ENCODE measurements at places on chromosomes 12 and 14. TPM values are rescaled to one million over a fixed set of nuclear protein-coding genes. Genes with fewer than 3 reads are reported as not detected.

DNA sequence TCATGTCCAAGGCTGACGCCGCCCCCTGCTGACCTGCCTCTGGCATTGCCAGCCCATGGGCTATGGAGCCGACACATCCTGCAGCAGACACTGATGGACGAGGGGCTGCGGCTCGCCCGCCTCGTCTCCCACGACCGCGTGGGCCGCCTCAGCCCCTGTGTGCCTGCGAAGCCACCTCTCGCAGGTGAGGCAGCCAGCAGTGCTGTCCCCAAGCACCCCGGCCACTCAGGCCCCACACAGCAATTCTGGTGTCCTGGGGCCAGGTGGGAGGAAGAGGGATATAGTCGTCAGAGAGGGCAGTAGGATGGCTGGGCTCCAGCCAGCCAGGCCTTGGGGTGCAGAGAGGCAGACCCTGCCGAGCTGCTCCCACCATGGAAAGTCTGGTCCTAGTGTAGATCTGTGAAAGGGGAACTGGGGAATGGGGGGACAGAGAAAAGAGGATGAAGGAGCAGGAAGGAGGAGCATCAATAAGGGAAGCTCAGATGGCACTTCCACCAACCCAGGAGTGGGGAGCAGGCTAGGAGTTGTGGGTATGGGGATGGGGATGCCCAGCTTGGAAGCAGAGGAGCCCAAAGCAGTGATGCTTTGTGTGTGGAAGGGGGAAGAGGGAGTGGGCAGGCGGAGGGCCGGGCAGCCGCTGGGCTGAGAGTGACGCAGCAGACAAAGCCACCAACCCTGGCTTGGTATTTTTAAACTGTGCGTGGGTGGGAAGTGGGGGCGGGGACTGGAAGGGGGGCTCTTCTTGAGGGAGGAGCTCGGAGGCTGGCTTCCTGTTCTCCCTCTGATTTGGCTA, 4.7 kb downstream of the NAB2 start:
- H3K27ac ChIP-seq = peak overlapping the region; percentile 93
- H3K36me3 ChIP-seq = peaks cover 65% of the 10 kb centered on the region
- peak overlapping the region; percentile 83 for H3K4me3 ChIP-seq
- DNase-seq = peak; percentile 34
- H3K4me1 ChIP-seq = peaks cover 68% of the 10 kb centered on the region

- H3K4me1 ChIP-seq = no peaks in the 10 kb centered on the region
- no peak overlapping the region for H3K4me3 ChIP-seq
- DNase-seq = no peak
- H3K27me3 ChIP-seq = peaks cover 8% of the 10 kb centered on the region
These were observed 18.0 kb downstream of the ACACB start for GRCh38 chr12:109134186-109134917.

The CSAD gene
- 21.7 TPM for total RNA-seq

The RTN1 gene
- total RNA-seq = not detected

GRCh38 chr14:55814064-55814463, 234.1 kb downstream of the KTN1 start:
- H3K27ac ChIP-seq = peak overlapping the region; percentile 50
- peaks cover 39% of the 10 kb centered on the region for H3K36me3 ChIP-seq
- no peaks in the 10 kb centered on the region for H3K27me3 ChIP-seq
- H3K4me1 ChIP-seq = peaks cover 38% of the 10 kb centered on the region
- peak overlapping the region; percentile 23 for H3K4me3 ChIP-seq

The SERPINA5 gene
- not detected for total RNA-seq

DNA sequence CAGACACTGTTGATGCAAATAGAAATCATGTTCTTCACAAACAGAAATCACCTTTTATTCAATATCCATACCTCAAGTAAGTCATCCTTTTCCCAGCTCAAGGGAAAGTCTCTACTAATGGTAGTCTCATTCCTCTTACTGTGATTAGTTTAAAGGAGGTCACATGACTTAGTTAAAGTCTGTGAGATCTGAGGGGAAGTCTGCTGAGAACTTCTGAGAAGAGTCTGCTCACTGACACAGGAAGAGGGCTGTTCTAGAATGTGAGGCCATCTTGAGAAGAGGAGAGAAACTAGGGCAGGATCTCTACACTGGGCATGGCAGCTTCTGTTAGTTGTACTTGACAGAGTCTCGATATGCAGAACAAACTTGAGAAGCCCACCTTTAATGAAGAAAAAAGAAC, 146.8 kb downstream of the C12orf42 start:
- DNase-seq = no peak
- H3K27ac ChIP-seq = no peak overlapping the region
- peaks cover 3% of the 10 kb centered on the region for H3K27me3 ChIP-seq
- peak overlapping the region; percentile 39 for H3K4me3 ChIP-seq
- peaks cover 3% of the 10 kb centered on the region for H3K36me3 ChIP-seq

The LAG3 gene
- 268 TPM for total RNA-seq

GRCh38 chr12:89166525-89166934, 185.8 kb downstream of the DUSP6 start:
- DNase-seq = no peak
- peaks cover 9% of the 10 kb centered on the region for H3K36me3 ChIP-seq
- peak overlapping the region; percentile 30 for H3K27ac ChIP-seq
- H3K4me3 ChIP-seq = no peak overlapping the region
- H3K4me1 ChIP-seq = peaks cover 39% of the 10 kb centered on the region

- no peak overlapping the region for H3K27ac ChIP-seq
- H3K36me3 ChIP-seq = peaks cover 42% of the 10 kb centered on the region
- H3K4me1 ChIP-seq = peaks cover 49% of the 10 kb centered on the region
- no peak overlapping the region for H3K4me3 ChIP-seq
- H3K27me3 ChIP-seq = no peaks in the 10 kb centered on the region
These were observed 67.6 kb downstream of the FOXN3 start for GRCh38 chr14:89349171-89350008.

DNA sequence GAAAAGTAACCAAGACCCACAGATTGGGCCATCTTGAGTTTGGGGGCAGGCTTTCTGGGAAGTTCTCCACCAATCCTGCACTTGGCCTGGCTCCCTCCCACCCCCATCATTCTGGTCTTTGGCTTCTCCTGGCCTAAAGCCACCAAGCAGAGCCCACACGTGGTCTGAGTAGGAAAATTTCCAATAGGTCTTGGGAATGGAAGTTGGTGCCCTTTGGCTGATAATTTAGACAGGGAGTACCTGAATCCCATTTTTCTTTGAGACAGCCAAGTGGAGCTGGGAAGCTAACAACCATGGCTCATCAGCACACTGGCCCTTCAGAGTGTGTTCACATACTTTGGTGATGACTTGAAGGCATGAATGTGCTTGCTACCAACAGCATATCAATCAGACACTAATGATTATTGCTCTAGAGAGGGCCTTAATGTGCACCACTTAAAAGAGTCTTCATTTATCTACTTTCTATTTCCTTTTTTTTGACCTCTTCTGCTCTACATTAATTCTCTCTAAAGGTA, 156.0 kb downstream of the EGLN3 start:
- peaks cover 24% of the 10 kb centered on the region for H3K4me1 ChIP-seq
- DNase-seq = no peak
- H3K27ac ChIP-seq = no peak overlapping the region
- no peak overlapping the region for H3K4me3 ChIP-seq

DNA sequence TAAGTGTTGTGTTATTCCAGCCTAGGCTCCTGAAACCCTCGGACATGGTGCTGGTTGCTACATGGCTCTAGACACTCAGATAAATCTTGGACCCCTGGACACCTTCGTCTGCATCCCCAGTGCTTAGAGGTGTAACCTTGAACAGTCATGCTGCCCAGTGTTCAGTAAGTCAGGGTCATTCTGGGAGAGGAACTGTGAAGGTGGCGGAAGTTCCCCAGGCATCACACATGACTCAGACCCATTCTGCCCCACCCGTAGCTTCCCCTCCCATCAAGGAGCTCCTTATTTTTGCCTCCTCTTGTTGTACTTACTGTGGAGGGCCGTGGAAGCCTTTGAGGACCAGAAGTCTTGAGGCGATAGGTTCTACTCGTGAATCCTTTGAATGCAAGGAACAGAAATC, 18.1 kb upstream of the SSPN start:
- H3K4me3 ChIP-seq = no peak overlapping the region
- H3K4me1 ChIP-seq = no peaks in the 10 kb centered on the region

DNA sequence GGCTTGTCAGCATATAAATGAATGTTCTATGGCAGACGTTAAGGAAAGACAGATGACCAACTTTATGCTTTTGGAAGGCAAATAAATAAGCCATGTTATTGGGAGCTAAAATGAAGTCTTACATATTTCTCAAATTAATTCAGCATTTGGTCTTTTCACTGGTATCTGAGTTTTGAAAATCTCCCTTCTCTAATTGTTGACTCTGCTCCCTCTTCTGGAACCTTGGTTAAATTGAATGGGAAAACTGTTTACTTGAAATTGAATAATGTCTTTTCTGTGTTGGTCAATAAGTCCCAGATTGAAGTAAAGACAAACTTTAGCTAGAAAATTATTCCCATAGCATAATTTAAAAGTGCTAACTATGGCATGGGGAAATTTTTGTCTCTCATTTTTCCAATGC, 38.7 kb downstream of the LGR5 start:
- H3K4me3 ChIP-seq = no peak overlapping the region
- H3K27ac ChIP-seq = no peak overlapping the region
- no peaks in the 10 kb centered on the region for H3K4me1 ChIP-seq
- no peak for DNase-seq
- H3K27me3 ChIP-seq = no peaks in the 10 kb centered on the region

The ADAM21 gene
- not detected for total RNA-seq

DNA sequence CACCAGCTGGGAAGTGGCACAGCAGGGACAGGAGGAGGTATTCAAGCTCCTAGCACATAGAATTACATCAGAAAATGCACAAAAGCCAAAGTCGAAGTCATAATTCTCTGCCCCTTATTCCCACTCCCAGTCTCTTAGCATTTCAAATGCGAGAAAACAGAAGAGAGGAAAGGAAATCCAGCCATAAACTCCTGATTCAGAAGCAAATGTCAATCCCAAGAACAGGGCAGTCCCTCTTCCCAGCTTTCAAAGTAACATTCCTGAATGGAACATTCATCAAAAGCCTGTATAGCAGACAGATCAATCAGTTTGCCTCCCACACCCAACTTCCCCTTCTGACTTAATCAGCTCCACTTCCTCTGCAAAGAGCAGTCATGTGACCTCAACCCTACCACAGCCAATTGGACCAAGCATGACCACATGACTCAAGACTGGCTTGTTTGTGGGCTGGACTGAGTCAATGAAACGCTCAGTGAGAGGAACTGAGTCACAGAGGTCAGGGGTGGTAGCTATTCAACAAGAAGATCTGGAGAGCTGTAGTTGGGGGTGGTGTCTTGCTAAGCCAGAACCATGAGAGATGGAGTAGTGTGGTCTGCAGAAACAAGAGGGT, 41.4 kb upstream of the TUNAR start:
- no peak overlapping the region for H3K4me3 ChIP-seq
- no peaks in the 10 kb centered on the region for H3K36me3 ChIP-seq
- H3K4me1 ChIP-seq = peaks cover 6% of the 10 kb centered on the region
- peaks cover 4% of the 10 kb centered on the region for H3K27me3 ChIP-seq
- no peak overlapping the region for H3K27ac ChIP-seq

The PHC1 gene
- 11.3 TPM for total RNA-seq

- H3K27me3 ChIP-seq = no peaks in the 10 kb centered on the region
- no peak overlapping the region for H3K4me3 ChIP-seq
- peak overlapping the region; percentile 6 for H3K27ac ChIP-seq
- peaks cover 18% of the 10 kb centered on the region for H3K36me3 ChIP-seq
These were observed 55.7 kb downstream of the VRK1 start for GRCh38 chr14:96852823-96853422.

DNA sequence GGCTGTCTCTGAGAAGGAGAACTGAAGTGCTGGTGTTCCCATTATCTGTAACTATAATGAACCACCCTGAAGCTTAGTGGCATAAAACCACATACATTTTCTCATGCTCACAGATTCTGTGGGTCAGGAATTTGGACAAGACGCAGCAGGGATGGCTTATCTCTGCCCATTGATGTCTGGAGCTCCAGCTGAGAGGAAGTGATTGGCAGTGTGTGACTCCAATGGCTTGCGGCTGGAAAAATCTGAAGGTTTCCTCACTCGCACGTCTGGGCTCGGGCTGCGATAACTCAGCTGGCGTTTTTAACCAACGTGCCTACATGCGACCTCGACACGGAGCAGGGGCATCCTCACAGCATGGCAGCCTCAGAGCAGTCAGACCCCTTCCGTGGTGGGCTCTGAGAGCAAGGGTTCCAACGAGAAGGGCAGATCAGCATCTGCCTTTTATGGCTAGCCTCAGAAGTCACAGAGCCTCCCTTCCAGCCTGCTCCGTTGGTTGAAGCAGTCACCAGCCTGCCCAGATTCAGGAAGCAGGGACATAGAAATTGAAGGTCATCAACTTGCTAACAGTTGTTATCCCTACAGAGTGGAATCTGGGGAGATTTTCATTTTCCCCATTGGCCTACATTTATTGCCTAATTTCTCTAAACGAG, 143.3 kb upstream of the BCL2L14 start:
- H3K27me3 ChIP-seq = no peaks in the 10 kb centered on the region
- no peak for DNase-seq
- no peak overlapping the region for H3K27ac ChIP-seq
- no peak overlapping the region for H3K4me3 ChIP-seq
- H3K4me1 ChIP-seq = peaks cover 25% of the 10 kb centered on the region
- H3K36me3 ChIP-seq = peaks cover 11% of the 10 kb centered on the region

All from activated T-helper 1 cell treated with anti-CD3 and anti-CD28 coated beads, Interleukin-12 subunit alpha, Interleukin-12 subunit beta, Interleukin-2, Interleukin-4 antibody, amounts not matched to agents 30 ng/mL and 10 ng/mL and 1 ng/mL, durations not matched to agents 14 hours and 24 hours and 36 hours (primary cell).